ENCODE measurements at places on chromosomes 12 and 14.

DNA sequence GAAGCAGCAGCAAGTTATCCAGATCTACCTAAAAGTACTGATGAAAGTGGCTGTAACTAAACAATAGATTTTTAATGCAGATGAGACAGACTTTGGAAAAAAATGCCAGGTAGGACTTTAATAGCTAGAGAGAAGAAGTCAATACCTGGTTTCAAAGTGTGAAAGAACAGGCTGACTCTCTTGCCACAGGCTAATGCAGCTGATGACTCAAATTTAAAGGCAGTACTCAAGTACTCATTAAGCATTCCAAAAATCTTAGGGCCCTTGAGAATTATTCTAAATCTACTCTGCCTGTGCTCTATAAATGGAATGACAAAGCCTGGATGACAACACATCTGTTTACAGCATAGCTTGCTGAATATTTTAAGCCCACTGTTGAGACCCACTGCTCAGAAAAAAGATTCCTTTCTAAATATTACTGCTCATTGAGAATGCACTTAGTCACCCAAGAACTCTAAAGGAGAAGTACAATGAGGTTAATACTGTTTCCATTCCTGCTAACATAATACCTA, 68.6 kb upstream of the SYT1 start:
- no peak for DNase-seq

DNA sequence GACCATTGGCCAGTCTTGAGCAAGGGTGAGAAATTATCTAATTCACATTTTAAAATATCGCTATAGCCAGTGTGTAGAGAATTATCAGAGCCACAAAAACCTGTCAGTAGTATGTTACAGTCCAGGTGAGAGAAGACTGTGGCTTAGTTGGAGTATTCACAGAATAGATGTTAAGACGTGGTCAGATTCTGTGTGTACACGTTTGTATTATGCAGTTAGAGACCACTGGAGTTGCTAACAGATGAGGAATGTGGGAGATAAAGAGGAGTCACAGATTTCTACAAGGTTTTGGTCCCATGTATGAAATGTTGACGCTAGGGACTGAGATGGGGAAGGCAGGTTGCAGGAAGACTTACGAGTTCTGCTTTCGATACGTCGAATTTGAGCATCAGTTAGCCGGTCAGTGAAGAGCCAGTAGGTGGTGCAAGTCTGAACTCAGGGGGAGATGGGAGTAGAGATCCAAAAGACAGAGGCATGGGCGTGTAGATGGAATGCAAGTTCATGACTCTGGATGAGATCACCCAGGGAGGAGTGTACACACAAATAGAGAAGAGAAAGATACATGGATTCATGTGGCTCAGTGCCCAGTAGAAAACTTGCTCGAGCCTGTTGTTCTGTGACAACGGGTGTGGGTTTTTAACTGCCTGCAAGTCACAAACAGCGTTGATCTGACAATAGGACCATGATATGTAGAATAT, 114.8 kb upstream of the FLRT2 start:
- DNase-seq: no peak

- DNase-seq: peak; percentile 23
Observed at GRCh38 chr12:46458500-46459102, 86.0 kb upstream of the SLC38A2 start.

GRCh38 chr14:98684468-98684867, 587.5 kb downstream of the BCL11B start:
- DNase-seq: no peak

- DNase-seq: no peak
Observed at GRCh38 chr12:55515696-55516095, 23.5 kb downstream of the OR6C68 start.

DNA sequence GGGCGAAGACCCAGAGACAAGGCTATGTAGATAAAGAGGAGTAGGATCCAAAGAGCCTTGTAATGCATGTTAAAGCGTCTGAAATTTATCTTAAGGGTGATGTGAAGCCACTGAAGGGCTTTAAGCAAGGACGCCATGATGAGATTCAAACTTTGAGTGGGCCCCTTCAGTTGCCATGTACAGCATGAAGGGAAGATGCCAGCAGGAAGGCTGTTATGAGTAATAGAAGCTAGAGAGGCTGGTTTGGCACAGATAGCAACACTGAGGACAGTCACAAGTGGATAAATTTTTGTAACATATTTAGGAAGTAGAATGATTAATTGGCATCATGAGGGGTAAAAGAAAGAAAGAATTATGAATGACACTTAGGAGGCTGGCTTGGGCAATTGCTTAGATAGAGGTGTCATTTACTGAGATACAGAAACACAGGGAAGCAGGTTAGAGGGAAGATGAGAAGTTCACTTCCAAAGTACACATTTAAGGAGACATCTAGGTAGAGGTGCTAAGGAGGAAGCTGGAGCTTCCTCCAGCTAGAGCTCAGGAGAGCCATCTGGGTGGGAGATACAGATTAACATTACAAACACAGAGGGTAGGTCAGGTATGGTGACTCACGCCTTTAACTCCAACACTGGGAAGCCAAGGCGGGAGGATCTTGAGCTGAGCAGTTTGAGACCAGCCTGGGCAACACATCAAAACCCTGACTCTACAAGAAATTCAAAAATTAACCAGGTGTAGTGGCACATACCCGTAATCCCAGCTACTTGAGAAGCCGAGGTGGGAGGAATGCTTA, 13.7 kb downstream of the ATG2B start:
- no peak for DNase-seq

- DNase-seq: peak; percentile 55
Observed at GRCh38 chr12:123076604-123077297, 74.1 kb downstream of the PITPNM2 start.

Data from CD4-positive, alpha-beta T cell treated with Interleukin-17A for 1 hour (primary cell).